Activated CD4-positive, alpha-beta T cell treated with anti-CD3 and anti-CD28 coated beads, Interleukin-2, amount 50 U/mL, for 4 hours (primary cell): ENCODE measurements at places on chromosomes 12 and 14.

- no peak for DNase-seq
Observed at GRCh38 chr12:98612696-98613334, 19.3 kb downstream of the SLC25A3 start.

- DNase-seq = peak; percentile 11
Observed at GRCh38 chr14:95480109-95480886, 36.2 kb downstream of the SYNE3 start.

DNA sequence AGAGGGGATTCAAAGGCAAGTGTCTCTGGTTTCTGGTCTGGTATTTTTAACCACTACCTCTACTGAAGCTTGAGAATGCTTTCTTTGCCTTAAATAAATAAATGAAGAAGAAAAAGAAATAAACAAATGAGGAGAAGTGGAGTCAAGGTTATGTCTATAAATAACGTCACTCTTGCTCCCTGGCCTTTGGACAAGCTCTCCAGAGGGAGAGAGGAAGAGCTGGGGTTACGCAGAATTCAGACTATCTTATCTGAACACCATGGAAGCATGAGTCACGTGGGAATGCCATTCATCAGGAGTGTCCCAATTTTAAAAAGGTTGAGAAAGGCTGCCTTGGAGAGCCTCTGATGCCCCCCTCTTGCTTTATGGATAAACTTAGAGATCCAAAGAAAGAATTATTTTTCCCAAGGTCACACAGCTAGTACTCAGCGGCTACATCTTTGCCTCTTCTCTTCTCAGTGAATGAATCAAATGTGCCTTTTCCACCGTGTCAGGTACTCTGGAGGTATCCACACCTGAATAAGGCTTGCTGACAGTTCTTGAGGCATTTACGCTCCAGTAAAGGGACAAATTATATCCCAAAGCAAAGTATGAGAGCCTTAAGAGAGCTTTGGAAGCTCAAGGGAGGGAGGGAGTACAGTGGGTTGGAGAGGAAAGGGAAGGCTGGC, 12.9 kb upstream of the MSI1 start:
- no peak for DNase-seq

- DNase-seq = no peak
Observed at GRCh38 chr12:76588881-76589565, 29.5 kb upstream of the OSBPL8 start.

DNA sequence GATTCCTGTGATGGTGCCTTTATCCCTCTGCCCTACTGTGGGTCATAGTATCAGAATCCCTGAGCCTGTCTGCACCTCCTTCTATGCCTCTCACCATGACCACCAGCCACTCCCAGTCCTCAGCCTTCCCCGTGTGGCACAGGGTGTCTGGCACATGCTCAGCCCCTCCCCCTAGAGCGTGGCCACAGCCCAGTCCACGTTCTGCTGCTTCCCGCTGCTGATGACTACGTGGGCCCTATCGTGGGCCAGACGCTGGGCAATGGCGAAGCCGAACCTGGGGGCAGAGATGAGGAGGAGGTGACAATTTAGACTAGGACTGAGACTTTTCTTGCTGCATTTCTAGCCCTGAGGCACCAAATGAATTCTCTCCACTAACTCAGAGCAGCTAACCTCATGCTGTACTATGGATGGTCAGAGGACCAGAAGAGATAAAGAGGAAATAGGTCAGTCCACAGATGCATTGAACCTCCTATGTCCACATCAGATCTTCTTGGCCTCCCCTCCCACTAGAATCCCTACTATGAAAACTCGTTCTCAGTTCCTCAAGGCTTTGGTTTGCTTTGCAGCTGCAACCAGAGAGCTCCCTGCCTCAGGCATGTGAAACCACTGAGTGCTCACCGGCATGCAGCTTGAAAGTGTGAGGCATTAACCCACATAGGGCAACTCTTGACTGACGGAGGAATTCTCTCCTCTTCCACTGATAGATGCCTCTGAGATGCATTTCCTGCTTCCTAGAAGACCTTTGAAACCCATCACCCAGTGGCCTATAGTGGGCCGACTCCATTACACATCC, 126.3 kb upstream of the DHRS4 start:
- DNase-seq = no peak

DNA sequence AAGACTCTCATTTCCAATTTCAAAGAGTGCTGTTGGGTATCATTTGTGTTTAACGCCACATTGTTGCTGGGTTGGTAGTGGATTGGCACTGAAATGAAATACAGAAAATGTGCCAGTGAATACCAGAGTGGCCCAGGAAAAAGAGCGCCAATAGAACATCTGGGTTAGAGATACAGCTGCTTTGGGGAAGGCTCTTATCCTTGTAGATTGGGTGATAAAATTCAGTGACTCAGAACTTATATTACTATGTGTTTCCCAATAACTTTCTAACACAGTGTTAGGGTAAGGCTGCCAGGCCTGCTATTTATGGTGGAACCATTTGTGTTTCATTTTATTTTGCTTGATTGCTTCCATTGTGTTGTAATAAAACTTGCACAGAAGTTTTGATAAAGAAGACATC, 168.2 kb upstream of the SSTR1 start:
- DNase-seq = no peak

DNA sequence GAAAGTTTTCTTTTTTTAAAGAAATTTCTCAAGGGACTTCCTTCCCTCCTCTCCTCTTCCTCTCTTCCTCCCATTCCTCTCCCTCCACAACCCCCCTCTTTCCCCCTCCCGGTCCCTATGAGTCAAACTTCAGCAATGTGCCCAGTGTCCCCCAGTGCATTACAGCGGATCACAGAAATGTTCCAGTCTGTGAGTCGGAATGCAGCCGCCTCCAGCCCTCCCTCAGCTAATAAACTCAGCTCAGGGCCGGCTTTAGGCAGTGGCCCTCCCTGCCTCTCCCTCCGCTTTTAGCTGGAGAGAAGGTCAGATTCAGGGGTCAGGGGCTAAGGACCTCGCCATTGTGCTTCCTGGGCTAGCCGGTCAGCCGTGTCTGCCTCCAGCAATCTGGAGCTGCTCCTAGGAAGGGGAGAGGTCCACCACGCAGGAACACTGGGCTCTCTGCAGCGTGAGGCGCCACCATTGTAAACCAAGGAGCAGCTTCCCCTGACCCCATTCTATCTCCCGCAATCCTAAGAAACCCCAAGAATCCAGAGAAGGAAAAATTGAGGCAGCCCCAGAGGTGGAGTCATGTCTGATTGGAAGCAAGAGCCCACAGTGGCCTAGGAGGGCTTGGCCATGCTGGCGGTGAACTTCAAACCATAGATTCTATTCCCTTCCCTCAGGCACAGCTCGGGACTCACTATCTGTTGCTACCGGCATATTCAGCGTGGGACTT, 1.1 kb upstream of the HDAC7 start:
- no peak for DNase-seq

DNA sequence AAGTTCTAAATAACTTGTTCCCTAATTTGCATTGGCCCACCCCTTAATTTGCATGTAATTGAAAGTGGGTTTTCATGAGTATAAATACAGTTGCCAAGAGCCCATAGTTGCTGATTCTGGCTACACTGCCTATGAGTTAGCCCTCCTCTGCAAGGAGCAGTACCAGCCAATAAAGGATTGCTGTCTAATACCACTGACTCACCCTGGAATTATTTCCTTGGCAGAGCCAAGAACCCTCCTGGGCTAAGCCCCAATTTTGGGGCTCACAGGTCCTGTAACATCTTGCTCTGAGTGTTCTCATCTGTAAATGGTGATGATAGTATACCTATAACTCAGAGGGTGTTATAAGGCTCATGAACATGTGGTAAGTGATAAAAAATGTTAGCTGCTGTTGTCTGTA, 6.8 kb downstream of the TTC8 start:
- DNase-seq = no peak

DNA sequence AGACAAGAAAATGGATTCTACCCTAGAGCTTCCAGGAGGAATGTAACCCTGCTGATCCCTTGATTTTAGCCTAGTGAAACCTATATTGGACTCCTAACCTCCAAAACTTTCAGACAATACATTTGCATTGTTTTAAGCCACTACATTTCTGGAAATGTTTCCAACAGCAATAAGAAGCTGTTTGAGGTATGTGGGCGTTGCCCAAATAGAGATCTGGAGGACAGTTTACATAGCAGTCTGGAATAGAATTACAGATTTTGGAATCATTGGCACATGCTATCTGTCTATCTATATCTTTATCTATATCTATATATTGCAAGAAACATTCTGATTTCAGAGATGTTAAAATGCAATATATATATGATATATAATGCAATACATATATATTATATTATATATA, 42.4 kb upstream of the EGLN3 start:
- DNase-seq = no peak

DNA sequence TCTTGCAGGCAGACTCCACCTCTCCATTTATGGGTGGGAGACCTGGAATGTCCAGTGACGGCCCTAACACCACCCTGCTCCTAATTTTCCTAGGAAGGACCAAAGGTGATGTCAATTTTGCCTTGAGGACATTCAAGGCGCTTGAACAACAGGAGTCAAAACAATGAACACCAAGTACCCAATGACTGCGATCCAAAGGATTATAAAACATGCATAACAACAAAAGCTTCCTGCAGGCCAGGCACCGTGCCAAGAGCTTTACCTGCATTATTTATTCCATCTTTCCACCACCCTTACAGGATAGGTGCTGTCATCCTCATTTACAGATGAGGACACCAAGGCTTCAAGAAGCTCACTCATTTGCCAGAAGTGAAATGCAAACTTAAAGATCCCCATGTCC, 15.2 kb upstream of the FOXN3 start:
- no peak for DNase-seq

DNA sequence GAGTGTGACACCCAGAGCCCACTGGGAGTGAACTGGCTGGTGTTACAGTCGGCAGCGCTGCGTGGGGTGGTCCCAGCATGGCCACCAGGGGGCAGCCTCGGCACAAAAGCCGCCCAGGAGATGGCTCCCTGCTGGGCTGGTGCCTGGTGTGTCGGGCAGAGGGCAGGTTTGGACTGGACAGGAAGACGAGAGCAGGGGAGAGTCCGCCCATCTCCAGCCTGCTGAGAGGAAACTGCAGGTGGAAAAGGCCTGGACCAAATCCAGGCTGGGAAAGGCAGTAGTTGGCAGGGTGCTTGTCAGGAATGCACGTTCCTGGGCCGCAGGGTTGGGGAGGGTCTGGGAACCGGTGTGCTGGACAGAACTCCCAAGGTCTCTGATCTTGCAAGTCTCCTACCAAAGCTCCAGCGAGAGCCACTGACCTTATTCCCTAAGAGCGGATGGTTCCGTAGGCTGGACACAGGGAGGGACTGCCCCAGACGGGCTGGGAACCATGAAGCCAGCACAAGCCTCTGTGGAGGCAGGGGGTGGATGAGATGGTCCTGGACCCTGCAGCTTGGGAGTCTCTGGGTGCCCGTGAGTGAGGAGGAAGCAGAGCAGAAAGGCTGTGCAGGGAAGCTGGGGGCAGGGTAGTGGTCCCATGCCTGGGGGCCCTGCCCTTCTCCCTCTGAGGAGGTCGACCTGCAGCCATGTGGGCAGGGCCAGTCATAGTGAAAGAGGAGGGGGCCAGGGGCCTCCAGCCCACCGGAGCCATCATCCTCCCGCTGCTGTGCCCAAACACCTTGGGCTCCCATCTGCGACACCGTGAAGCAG, 1.8 kb downstream of the AHNAK2 start:
- peak; percentile 85 for DNase-seq

DNA sequence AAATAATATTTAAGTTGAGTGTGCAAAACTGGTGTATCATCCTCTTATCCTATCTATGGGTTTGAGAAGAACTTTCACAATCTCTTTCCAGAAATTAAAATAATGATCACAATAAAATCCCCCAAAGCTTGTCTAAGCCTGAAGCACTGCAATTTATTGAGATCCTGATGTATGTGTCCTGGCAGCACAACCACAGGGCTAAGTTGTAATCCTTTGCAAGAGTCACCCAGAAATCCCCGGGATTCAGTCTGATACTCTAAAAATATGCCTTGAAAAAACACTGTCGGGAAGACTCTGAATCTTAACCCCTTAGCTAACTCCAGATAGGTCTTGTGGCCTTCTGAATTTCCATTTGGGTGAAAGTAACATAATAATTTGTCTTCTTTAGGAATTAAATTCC, 40.3 kb upstream of the STXBP6 start:
- no peak for DNase-seq

DNA sequence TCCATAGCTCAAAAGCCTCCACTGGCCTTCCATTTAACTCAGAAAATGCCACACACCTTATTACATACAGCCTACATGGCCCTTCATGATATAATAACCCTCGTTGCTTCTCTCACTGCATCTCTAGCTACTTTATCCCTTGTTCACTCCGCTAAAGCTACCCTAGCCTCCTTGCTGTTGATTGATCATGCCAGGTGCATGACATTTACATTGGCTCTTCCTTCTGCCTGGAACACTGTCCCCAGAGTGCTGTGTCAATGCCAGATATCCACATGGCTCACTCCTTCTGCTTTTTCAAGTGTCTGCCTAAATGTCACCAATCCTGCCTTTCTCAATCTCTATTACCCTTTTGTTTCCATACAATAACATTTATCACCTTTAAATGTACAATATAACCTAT, 58.3 kb downstream of the CAND1 start:
- no peak for DNase-seq

GRCh38 chr12:107645630-107646333, 39.8 kb upstream of the PWP1 start:
- DNase-seq = no peak

GRCh38 chr14:32572867-32573150, 243.7 kb downstream of the AKAP6 start:
- DNase-seq = no peak

DNA sequence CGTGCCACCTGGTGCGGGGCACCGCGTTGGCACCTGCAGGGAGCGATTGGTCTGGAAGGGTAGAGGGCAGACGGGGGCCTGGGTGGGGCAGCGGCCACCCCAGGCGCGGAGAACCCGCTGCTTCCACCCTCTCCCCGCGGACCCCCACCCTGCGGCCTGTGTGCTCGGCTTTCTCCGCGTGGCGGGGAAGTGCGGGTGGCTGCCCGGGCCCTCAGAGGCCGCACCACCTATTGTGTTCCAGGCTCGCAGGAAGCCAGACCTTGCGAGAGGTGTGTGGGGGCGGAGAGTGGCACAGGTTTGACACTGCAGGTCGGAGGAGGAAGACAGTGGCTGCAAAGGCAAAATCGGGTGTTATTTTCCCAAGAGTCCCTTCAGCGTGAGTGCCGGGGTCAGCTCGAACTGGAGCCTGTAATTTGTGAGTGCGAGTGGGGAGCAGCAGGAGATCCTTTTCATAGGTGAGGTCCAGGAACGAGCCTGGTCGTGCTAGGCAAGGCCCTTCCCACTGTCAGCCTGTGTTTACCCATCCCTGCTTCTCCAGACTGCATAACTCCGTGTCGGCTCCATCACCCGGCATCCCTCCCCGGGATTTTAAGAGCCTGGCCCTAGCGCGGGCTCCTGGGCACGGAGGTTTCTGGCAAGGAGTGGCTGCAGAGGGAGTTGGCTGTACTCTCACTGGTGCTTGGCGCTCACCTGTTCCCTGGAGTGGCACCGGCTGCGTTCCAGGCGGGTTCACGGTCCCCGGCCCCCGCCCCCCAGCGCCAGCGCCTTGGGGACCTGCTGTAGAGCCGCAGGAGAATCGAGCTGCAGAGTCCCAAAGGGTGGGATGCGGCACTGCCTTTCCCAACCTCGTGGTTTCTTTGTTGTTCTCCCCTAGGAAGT, 935 bp downstream of the TBC1D30 start:
- DNase-seq = no peak

- no peak for DNase-seq
Observed at GRCh38 chr12:79935624-79936345, 888 bp upstream of the PPP1R12A start.
